ENCODE measurements at places on chromosomes 12 and 14. TPM values are rescaled to one million over a fixed set of nuclear protein-coding genes. Genes with fewer than 3 reads are reported as not detected.

NUAK1 gene
- total RNA-seq, result 1.5 TPM

ATP5MC2 gene
- 132 TPM for total RNA-seq

SOX5 gene
- total RNA-seq, result 17.6 TPM

OVCH1 gene
- under 0.01 TPM for total RNA-seq

HOXC4 gene
- total RNA-seq, result 3.3 TPM

WNT5B gene
- total RNA-seq, result 0.33 TPM

CDH24 gene
- 1.8 TPM for total RNA-seq

KLHL33 gene
- under 0.01 TPM for total RNA-seq

CHGA gene
- total RNA-seq, result not detected

LTBP2 gene
- total RNA-seq, result 0.69 TPM

ALDH1L2 gene
- total RNA-seq, result 16.2 TPM

ANO4 gene
- 1.7 TPM for total RNA-seq

CIT gene
- 135 TPM for total RNA-seq

ZNF705A gene
- total RNA-seq, result not detected

IRAK3 gene
- 14.5 TPM for total RNA-seq

MSI1 gene
- total RNA-seq, result not detected

BEGAIN gene
- 0.93 TPM for total RNA-seq

VASH1 gene
- 4.1 TPM for total RNA-seq

DUSP16 gene
- 31.0 TPM for total RNA-seq

BDKRB2 gene
- total RNA-seq, result under 0.01 TPM

DLGAP5 gene
- 18.2 TPM for total RNA-seq

NYNRIN gene
- total RNA-seq, result 2.2 TPM

AKAP3 gene
- total RNA-seq, result 4.5 TPM

OLR1 gene
- total RNA-seq, result not detected

SLC2A13 gene
- 25.0 TPM for total RNA-seq

FGD6 gene
- 2.7 TPM for total RNA-seq

KRT75 gene
- total RNA-seq, result not detected

PFDN5 gene
- 245 TPM for total RNA-seq

AHSA1 gene
- 97.0 TPM for total RNA-seq

FGF6 gene
- not detected for total RNA-seq
